ENCODE measurements at places on chromosomes 12 and 14.

DNA sequence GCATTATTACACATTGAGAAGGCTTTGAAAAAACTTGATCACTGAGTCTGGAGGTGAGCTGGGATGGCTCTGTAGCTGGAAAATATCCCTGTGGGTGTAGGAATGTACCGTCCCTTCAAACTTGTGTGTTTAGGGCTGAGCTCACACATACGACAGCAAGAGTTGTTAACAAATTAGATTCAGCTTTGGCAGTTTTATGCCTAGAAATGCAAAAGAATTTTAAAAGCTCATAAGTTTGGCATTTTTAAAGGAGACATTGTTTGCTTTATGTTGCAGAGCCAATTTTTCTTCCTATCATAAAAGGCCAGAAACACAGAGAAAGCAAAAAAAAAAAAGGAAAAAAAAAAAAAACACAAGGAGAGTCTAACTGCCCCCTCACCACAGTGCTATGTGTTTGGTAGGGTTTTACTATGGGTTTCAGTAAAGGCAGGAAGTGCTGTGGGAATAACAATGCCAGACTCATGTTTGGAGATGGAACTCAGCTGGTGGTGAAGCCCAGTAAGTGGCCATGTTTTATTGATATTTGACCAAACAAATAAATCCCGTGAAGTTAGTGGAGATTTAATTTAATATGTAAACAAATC, 78.4 kb downstream of the DAD1 start:
- DNase-seq: peak; percentile 92

DNA sequence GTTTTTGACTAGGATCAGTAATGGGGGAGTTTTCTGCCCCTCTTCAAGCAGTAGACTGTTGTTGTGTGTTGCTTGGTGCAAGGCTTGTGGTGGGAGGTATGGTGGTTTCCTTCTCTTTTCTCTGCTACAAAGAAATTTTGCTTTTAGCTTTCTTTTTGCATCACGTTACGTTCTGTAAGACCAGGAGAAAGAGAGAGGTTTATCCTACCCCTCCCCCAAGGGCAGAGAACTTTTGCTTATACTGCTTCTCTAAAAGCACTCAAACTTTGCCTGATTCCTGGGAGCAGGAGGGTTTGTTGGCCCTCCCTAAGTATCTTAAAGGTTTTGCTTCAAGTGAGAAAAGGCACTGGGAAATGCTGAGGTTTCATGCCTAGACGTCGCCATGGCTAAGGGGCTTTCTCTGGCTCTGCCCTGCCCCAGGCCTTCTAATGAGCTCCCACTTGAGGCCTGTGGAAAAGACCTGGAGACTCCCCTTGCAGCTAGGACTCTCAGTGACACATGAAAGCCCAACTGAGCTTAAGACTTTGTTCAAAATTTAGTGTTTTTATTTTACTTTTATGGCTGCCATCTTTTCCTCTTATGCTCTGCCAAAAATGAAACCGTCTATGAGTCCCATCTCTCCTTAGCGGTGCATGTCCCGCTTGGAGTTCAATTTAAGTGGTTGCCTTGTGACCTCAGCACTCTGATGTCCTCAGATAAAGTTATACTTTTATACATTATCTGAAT, 49.2 kb downstream of the EIF2S3B start:
- no peak for DNase-seq

DNA sequence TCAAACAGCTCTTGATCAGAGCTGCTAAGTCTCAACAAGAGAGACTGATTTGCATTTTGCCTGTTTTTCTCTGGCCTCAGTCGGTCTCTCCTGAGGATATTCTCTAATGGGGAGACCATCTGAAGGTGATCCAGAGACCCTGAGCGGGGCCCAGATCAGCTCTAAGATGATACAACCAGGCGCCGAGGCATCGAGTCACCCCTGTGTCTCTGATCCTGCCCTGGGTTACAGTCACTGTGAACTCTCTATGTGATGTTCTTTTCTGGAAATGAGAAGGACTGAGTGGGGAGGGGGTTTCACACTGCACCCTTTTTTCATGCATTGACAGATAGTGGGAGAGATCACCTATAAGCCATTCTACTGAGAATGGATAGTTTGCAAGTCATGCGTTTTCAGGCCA, 247.6 kb upstream of the PWP1 start:
- DNase-seq: no peak

DNA sequence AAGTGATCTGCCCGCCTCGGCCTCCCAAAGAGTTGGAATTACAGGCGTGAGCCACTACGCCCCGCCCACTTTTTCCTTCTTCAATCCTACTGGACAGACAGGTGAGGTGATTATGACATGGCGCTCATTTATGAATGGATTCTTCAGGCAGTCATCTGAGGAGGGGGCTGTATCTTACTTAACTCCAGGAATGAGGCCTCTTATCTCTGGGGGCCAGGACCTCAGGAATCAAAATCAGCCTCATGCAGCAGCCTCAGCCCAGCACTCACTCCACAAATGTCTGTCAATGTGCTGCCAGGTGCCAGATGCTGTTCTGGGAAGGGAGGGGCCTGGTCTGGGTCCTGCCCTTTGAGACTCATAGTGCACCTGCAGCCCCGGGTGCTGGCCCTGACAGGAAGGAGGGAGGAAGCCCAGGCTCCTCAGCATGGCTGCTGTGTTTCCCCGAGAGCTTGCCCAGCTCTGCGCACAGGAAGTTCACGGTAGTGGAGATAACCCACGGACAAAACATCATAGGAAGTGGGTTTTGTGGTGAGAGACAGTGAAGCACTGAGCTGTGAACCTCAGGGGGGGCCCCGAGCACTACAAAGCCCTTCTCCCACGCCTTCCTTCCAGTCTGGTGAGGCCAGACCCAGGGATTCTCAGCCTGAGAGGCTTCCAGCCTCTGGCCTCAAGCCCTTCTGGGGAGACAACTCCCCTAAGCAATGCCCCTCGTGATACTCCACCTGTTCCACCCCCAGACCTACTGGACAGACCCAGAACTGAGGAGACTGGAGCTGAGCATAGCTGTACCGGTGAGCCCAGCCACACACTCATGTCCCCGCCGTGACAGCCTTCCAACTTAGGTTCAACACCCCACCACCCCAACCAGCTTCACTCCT, 22.3 kb downstream of the GALNT6 start:
- DNase-seq: no peak

- DNase-seq: no peak
Observed at GRCh38 chr12:92757597-92758121, 54.9 kb downstream of the PLEKHG7 start.

GRCh38 chr12:92466391-92467305, 236.1 kb upstream of the PLEKHG7 start:
- DNase-seq: no peak

- no peak for DNase-seq
Observed at GRCh38 chr12:67035121-67035520, 234.0 kb upstream of the CAND1 start.

GRCh38 chr12:89138048-89138852, 214.1 kb downstream of the DUSP6 start:
- DNase-seq: no peak

DNA sequence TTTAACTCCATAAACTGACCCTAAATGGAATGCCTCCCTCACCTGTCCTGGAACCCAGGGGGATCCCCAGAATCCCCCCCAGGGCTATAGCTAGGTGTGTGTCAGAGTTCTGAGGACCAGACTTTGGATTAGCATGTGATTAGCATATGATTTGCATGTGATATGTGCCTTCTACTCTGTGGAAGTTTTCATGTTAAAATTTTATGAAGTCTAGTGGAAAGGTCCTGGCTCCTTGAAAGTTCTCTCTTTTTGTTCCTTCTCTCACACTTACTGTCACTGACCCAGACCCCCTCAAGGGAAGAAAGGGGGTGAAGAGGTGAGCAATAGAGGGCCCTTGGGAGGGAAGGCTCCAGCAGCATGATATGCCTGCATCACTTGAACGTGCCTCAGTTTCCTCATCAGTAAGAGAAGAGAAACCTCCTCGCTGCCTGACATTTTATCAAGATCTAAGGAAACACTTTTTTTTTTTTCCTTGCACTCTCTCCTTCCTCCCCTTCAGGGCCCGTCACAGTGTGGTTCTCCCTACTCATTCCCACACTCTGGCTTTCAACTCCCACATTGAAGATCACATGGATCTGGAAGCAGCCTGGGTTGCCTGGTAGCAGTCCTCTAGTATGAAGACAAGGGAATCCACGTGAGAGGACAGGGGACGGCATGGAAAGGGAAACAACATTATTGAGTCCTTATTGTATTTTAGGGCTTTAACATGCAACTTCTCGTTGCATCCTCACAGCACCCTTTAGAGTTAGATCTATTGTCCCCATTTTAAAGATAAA, 3.3 kb upstream of the C1QL4 start:
- no peak for DNase-seq

- DNase-seq: no peak
Observed at GRCh38 chr12:49198431-49199155, 9.7 kb upstream of the TUBA1A start.

GRCh38 chr12:122547330-122547729, 20.3 kb downstream of the KNTC1 start:
- no peak for DNase-seq

- DNase-seq: no peak
Observed at GRCh38 chr14:62759796-62760195, 285.5 kb downstream of the KCNH5 start.

DNA sequence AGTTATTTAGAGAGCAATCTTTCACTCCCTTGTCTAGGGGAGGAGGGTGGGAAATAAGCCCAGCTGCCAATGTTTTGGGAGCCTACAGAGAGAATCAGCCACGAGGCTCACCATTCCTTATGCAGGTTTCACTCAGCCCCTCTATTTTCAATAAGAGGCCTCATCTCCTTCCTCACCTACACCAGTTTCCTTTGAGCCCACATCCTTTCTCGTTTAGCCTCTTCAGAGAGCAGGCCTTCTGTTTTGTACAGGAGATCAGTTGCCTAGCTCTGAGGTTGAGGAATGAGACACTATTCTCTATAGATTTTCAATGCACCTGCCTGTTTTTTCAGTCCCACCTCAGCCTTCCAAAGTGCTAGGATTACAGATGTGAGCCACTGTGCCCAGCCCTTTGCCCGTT, 17.9 kb downstream of the SNAPC1 start:
- no peak for DNase-seq

DNA sequence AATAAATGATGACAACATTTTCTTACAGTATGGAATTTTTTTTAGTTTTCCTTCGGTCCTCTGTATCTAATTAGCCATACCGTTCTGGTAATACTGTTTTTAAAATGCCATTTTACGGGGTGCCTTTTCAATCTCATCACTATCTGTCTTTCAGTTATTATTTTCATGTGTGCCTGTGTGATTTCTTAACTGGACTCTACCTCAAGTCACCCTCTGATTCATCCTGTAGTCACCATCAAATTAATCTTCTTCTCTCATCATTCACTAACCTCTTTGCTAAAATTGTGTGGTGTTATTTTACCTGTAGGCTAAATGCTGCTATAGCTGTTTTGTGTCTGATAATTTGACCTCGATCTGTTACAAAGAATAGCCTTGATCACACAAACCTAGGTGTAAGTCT, 16.0 kb upstream of the CCT2 start:
- peak; percentile 31 for DNase-seq

- DNase-seq: no peak
Observed at GRCh38 chr14:51789596-51789995, 70.8 kb upstream of the GNG2 start.

- no peak for DNase-seq
Observed at GRCh38 chr14:22420598-22421186, 168.3 kb downstream of the DAD1 start.

GRCh38 chr12:52535574-52535973, 15.4 kb upstream of the KRT5 start:
- DNase-seq: no peak

GRCh38 chr12:95198914-95199313, 18.4 kb downstream of the FGD6 start:
- DNase-seq: no peak

GRCh38 chr12:77924703-77925102, 94.0 kb downstream of the NAV3 start:
- DNase-seq: no peak

GRCh38 chr12:124640056-124640455, 72.6 kb upstream of the NCOR2 start:
- no peak for DNase-seq

DNA sequence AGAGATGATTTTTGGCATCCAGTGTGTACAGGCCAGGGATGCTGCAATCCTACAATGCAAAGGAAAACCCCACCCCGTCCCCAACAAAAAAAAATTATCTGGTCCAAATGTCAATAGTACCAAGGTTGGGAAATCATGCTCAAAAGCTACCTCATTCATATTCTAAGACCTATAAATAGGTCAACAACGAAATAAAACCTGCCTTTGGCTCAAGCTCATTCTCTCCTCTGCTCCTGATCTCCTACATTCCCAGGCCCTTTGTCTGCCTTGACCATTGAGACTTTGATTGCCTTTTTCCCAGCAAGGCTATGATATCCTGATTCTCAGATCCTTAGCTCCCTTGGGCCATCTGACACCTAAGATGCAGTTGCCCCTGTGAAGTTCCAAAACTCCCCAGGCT, 30.0 kb downstream of the ANKS1B start:
- no peak for DNase-seq

DNA sequence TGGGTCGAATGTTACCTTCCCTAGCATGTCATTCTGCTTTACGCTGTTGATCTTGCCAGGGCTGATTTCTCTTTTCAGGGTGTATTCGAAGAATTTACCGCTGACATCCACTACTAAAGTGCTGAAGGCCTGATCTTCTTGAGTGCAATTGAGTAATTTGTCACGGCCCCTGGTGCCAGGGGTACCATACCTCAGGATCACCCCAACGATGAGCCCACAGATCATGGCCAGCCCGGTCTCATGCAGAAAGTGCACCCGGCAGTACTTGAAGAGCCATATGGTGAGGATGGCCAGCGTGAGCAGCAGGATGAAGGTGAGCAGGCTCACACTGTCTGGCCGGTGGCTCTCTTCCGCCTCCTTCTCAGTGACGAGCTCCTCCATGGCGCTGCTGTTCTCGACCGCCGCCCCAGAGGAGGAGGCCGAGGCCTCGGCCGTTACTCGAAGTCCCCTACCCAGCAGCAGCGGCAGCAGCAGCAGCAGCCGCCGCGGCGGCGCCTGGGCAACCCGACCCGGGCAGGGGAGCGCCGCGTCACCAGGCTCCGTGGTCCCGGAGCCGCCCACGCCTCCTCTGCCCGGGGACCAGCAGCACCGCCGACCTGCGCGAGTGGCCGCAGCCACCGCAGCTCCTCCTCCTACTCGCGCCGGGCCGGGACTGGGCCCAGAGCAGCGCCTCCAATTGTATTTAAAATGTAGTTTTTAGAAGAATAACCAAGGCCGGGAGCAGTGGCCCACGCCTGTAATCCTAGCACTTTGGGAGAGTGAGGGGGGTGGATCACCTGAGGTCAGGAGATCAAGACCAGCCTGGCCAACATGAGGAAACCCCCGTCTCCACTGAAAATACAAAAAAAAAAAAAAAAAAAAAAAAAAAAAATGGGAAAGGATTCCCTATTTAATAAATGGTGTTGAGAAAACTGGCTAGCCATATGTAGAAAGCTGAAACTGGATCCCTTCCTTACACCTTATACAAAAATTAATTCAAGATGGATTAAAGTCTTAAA, 58.5 kb upstream of the TMPO start:
- no peak for DNase-seq

GRCh38 chr12:116015525-116015924, 262.0 kb downstream of the MED13L start:
- peak; percentile 7 for DNase-seq

Data from BJ (cell line).